ENCODE measurements at places on chromosomes 2 and 18.

- no peak for DNase-seq
Measured at GRCh38 chr2:53006980-53007379, 760.6 kb upstream of the CHAC2 start.

DNA sequence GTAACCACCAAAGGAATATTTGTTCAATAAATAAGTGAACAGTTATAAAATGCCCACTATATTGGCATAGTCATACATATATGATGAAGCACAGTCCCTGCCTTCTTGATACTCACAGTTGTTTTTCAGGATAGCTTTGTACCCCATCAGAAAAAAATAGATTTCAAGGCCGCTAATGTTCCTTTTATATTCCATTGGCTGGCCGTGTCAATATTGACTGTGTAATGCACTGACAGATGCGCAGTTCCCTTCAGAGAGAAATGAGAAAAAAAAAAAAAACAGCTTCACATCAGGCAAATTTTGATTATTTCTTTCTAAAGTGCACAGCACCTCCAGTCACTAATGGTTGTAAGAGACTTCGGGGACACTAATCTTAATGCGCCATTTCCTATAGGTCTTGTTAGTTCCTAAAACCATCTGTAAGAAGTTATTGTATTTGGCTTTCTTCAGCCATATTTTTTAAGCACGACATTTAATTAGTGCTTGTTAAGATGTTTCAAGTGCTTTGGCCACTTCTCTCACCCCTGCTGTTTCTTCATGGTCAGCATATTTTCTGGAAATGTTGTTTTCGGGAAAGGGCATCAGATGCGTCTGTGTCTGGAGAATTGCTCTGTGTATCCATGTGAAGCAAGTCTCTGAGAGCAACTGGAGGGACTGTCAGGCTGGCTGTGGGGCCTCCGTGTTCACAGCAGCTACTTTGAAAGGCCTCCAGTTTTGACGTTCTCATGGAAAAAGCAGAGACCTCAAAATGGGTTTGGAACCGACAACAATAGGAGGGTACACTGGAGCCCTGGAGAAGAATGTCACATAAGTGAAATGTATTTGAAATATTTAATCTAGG is 378.3 kb downstream of the MTX2 start:
- no peak for DNase-seq

DNA sequence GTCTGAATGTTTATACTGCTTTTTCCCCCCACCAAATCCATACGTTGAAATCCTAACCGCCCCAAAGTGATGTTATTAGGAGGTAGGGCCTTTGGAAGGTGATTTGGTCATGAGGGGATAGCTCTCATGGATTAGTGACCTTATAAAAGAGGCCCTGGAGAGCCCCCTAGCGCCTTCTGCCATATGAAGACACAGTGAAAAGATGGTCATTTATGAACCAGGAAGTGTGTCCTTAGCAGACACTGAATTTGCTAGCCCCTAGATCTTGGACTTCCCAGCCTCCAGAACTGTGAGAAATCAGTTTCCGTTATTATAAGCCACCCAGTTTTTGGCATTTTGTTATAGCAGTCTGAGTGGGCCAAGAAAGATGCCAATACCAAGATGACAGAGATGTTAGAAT is 7.2 kb upstream of the TSN start:
- DNase-seq = peak; percentile 16

DNA sequence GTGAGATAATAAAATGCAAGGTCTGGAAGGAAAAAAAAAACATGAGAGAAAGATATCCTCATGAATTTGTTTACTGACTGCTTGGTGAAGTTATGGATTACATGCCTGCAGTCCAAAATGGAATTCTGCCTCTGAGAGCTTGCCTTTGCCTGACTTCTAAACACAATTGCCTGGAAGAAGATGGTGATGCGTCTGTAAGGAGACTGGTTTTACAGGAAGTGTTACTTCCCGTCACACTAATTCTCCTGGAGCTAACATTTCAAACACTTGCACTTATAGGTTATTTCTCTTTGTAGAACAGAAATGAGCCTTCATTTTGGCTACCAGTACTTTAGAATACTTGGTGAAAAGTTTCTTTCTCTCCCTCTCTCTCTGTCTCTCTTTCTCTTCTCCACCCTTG is 884.3 kb downstream of the TSN start:
- no peak for DNase-seq

- no peak for DNase-seq
Measured at GRCh38 chr18:41170346-41170745, 784.7 kb upstream of the PIK3C3 start.

- no peak for DNase-seq
Measured at GRCh38 chr2:14907014-14907612, 274.6 kb downstream of the LRATD1 start.

DNA sequence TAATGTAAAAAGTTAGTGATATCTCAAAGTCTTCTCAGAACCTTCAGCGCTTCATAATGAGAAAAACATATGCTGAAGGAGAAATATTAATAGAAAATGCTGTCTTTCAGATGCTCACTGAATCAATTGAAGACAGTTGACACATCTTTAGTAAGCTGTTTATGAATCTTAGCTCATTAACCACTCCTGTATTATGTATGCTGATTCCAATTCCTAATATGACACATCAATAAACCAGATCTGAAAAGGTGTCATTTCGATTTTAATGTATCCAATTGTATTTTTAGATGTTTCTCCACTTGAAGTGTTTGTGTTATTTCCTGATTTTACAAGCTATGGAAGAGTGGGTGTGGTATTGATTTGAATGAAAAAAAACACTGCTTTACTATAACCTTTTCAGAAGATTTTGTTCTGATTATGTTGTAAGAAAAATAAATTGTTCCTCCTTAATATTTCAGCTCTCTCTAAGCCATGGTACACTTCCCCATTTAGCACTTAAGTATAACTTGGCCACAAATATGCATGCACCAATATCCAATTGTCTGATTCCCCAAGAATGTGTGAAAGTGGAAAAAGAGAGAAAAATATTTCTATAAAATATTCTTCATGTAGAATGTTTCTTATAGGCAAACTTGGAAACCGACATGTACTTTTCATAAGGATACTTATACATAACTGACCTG is 569.8 kb downstream of the ARHGAP15 start:
- no peak for DNase-seq

DNA sequence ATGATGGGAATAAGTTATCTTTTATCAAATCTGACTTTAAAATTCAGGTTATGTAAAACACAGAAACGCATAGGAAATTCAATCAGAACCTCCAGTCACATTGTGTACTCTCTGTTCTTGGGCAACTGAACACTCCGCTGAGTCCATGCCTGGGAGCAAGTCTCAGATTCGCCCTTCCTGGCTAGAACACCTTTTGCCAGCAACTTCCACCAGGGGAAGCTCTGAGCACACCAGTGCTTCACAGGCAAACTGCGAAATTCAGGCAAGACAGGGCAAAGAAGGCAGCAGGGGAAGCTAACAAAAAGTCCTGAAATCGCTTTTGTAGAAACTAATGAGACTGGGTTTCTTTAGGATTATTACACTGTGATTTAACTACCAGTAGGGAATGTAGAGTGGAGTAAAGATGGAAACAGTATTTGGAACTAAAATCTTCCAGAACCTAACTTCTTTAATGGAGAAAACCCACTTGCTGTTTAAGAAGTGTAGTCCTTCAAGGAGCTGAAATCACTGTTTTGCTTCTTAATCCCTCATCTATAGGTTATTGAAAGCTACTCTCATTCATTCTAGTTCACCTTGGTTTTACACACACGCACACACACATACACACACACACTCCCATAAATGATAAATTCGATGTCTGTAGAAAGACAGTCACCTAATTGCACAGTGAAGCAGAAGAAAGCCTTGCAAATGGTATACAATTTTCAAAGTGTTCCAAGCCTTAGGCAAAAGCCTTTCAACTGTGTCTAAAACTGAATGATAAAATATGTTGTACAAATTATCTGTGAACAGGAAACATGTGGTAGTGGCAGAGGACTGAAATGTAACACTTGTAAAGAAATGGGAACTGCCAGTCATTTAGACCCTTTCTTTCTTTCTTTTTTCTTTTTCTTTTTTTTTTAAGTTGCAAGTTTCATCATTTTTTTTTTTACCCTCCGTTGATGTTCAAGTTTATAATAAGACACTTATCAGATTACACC is 214.5 kb downstream of the TMEM182 start:
- no peak for DNase-seq

DNA sequence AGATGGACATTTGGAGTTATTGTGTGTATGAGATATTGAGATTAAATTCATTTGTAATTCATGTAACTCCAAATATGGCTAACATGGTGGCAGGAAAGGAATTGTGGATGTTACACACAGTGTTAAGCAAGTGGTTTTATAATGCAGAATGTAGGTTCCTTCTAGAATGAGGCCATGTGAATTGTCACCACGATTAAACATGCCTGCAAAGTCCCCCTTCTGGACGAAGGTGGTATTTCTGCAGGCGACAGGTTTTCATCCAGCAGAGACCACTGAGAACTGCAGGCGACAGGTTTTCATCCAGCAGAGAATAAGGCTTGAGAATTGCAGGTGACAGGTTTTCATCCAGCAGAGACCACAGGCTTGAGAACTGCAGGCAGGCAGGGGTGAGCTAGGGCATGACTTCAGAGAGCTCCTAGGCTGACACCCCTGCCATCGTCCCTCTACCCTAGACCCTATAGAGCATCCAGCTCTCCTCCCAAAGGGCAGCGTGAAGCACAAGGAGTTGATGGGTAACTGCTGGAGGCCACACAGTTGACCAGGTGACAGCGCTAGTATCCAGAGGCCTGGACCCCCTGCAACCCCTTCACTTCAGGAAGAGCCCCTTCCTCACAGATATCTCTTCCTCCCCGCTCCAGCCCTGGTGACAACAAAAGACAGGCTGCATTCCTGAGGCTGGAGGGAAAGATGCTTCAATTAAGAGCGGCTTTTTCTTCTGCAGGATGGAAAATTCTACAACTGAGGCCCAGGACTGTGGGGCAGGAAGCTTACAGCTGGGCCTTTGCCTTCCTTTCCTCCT is 175.8 kb downstream of the LOXHD1 start:
- peak; percentile 11 for DNase-seq

GRCh38 chr2:19837235-19837766 is 64.5 kb downstream of the TTC32 start:
- no peak for DNase-seq

GRCh38 chr2:14843507-14844204 is 211.1 kb downstream of the LRATD1 start:
- DNase-seq = no peak

GRCh38 chr2:235168174-235168979 is 216.6 kb downstream of the SH3BP4 start:
- no peak for DNase-seq

GRCh38 chr2:234633581-234634230 is 136.8 kb upstream of the ARL4C start:
- no peak for DNase-seq

DNA sequence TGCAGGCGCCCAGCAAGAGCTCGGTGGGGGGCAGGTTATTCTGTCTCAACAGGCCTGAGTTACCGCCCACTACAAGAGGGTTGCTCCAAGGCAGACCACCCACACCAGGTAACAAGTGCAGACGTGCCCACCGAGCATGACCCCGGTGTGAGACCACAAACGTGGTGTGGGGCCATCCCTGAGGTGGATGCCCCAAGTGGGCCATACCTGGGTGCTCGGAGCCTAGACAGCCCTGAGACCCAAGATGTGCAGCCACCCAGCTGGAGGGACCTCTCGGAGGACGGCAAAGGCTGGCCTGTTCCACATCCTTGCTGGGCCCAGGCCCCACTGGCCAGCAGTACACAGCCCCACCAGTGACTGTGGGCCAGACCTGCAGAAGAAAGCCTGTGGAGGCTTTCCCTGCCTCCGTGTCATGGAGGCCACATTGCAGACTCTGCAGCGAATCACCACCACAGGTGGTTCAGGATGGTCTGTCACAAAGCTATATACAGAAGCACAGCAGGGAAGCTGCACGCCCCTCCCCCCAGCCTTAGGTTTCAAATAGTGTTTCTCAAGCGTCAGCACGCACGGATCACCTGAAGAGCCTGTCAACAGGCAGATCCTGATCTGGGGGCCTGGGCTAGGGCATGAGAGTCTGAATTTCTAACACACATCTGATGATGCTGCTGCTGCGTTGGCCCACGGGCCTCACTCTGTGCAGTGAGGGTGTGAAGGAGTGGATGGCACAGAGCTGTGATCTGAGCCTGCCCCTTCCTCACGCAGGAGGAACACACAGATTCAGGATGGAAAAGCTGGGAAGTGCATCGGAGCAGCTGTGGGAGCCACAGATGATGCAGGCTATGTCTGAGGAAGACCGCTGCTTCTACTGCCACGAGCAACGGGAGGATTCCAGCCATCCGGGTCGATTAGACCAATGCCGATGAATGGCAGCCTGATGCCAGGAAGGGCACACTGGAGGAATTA is 96.8 kb downstream of the UXS1 start:
- no peak for DNase-seq

DNA sequence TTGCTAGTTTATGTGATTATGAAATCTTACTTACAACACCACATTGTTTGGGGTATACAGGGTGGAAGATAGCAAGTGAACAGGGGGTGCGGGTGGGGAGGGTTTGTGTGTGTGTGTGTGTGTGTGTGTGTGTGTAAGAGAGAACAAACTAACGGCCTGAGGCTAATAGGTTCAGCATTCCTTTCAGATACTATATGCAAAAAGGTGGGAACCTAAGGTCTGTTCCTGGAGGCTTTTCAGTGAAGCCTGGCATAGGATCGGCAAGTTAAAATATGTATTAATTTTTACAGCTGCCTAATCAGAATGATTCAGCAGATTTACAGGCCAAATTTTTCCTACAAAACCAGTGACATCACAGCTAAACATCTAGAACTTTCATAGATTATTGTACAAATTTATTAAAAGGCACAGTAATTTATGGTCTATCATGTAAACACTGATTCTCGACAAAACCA is 7.6 kb upstream of the SPDYA start:
- peak; percentile 49 for DNase-seq

DNA sequence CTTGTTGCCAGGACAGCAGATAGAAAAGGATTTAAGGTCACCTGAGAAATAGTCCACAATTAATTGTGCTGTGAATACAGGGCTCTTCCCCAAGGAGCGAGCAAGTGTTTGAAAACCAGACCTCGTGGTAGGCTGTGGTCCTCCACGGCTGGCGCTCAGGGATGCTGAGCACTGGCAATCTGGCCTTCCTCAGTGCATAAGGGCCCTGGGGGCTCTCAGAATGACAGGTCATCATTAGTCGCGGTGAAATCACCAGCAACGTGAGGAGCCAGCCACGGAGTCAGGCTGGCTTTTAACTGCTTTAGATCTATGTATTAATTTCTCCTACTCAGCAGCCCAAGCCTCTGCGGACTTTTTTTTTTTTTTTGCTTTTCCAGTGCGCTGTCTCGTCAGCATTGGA is 148.5 kb downstream of the FHOD3 start:
- DNase-seq = no peak

GRCh38 chr2:69683170-69683971 is 39.8 kb upstream of the AAK1 start:
- DNase-seq = peak; percentile 25

GRCh38 chr2:207884127-207884526 is 114.4 kb upstream of the FZD5 start:
- DNase-seq = no peak

- no peak for DNase-seq
Measured at GRCh38 chr2:88808083-88808482, 116.6 kb downstream of the RPIA start.

DNA sequence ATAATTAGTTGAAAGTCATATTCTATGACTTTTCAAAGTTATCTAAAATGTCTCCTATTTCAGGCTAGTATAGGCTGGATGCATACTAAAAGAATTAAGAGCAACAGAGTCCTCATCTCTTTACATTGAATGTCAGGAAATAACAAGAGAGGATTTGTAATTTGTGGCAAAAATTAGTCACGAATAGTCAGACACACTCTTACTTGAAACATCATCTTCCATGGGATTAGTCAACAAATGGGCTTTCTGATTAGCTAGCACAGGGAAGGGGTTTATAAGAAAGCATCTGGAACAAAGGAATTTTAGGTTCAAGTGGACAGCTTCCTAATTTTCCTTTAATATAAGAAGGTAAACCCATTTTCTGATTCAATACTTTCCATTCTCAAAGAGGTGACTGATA is 330.3 kb upstream of the MEX3C start:
- no peak for DNase-seq

Measured in AG09309 (cell line).